Amniotic stem cell (primary cell): ENCODE measurements at places on chromosomes 3 and 15.

- no peak for DNase-seq
Observed at GRCh38 chr3:195544634-195545033, 1.5 kb upstream of the PPP1R2 start.

DNA sequence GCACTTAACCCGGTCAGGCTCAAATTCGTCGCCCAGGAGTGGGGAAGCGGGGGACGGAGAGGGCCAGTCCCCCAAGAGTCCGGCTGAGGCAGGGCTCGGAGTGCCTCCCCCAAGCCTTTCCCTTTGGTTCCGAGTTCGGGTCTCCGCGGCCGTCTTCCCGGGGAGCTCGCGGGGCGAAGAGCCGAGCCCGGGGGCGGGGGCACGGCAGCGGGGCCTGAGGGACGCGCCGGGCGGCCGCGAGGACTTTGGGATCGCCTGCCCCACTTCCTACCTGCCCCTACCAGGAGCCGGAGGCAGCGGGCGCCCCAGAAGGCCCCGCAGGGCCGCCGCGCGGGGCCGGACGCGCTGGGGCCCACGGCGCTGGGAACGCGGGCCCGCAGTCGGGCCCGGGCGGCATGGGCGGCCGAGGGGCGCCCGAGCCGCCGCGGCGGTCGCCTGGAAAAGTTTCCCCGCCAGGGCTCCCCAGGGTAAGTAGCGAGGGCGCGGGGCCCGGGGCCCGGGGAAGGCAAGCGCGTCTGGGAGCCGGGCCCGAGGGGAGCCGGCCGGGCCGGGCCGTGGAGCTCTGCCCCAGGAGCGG lies 2.8 kb downstream of the FURIN start:
- DNase-seq: no peak

DNA sequence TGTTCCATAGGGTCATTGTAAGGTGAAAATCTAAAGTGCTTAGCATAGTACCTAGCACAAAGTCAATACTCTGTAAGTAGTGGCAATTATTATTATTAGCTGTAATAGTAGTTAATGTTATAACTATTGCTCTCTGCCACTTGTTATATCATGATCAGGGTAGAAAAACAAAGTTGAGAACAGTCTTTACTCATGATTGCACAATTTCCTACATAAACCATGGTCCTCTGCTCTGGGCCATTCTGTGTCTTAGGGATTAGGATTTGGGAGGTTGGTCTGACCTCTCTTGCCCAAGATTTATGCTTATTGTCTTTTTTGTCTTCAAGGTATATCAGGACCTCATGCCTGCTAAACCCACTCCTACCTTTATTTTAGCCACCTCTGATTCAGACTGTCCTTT lies 4.3 kb upstream of the LRRC58 start:
- DNase-seq: no peak

GRCh38 chr15:101256757-101257156 lies 4.9 kb upstream of the CHSY1 start:
- DNase-seq: no peak

DNA sequence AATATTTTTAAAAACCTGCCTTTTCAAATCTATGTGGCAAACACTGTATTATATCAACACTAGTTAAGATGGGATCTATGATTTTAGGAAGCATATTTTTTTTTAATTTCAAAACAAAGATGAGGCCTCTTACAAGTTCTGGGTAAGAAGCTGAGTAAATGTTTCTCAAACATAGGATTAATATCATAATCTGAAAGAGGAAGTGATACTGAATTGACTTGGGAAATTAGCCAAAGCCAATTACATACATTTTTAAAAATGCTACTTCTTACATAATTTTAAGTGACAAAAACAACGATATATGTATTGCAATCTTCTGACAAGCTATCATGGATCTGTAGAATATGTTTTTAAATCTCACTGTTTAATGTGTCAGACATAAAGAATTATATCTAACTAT lies 135.1 kb upstream of the UBP1 start:
- no peak for DNase-seq

DNA sequence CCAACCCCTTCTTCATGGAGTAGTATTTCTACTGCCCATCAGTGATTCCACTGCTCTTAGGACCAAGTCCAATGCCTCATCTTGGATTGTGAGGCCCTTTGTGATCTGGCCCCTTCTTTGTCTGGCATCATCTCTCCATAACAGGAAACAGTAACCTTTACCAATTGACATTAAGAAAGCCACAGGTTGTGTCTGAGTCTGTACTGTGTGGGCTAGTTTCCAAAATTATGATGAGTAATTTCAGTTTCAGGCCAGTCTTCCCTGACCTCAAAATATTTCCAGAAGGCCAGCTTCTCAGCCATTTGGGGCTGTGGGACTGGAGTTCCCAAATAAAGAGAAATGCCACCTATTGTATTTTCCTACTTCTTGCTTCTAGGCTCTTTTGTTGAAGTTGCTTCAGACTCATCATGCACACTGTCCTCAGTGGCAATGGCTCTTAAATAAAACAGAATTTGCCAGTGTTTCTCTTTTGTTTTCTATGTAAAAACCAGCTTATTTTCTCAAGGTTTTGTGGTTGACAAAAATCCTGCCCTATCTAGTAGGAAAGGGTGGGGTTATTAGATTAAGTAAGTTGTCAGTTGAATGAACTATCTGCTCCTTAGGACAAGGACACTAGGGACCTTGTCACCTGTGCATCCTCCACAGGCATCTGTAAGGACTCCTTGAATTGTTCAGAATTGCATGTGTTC lies 47.0 kb upstream of the ACKR4 start:
- DNase-seq: peak; percentile 6
